ENCODE measurements at places on chromosomes 11 and 22. TPM values are rescaled to one million over a fixed set of nuclear protein-coding genes. Genes with fewer than 3 reads are reported as not detected.

Gene SLC7A4
- 0.16 TPM for total RNA-seq

Gene ARHGEF17
- 51.5 TPM for total RNA-seq

Gene UPK3A
- total RNA-seq: 0.65 TPM

Gene VPREB3
- total RNA-seq: 0.51 TPM

- DNase-seq: no peak
These were observed 20.5 kb upstream of the MPPED1 start for GRCh38 chr22:43391306-43391705.
